ENCODE measurements at places on chromosomes 2 and 18. TPM values are rescaled to one million over a fixed set of nuclear protein-coding genes. Genes with fewer than 3 reads are reported as not detected.
A peak's percentile ranks its signal among the peaks of the same experiment; 100 is the strongest.

- no peak for DNase-seq
These were observed 29.5 kb downstream of the KIAA2012 start for GRCh38 chr2:202102425-202103000.

DNA sequence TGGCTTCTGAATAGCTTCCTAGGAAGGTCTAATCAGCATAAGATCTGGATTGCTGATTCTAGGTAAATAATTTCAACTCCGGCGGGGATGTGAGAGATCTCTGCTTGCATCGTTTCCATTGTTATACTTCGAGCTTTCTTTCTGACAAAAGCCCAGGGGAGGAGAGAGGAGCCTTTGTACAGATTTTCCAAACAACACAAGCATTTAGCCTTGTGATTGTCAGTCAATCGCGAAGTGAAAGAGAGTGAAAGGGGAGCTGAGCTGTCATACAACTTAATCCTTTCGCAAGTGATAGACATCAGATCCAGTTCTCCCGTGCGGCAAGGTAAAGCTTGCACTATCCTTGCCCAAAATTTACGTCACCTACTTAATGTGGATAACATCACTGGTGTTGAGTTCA, 26.2 kb downstream of the RALB start:
- DNase-seq = no peak

The KCNG3 gene
- polyA plus RNA-seq = not detected

The KHK gene
- polyA plus RNA-seq = 223 TPM

- DNase-seq = no peak
These were observed 290.0 kb downstream of the PHLPP1 start for GRCh38 chr18:63005306-63005705.

DNA sequence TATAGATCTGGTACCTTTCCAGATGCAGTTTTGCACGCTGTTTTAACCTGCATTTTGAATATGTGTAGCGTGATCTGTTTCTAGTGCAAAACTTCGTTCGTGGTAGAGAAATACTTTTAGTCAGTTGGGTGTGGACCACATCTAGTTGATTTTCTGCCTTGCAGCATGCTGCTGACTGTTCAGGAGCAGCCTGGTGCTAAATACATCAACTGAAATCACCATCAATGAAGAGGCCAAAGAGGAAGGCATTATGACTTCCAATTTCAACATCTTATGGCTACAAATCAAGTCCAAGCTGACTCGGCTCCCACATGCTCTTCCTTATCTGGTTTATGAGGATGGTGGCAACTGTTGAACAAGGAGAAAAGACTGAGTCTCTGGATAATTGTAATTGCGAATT, 298.5 kb downstream of the ZNF521 start:
- no peak for DNase-seq

DNA sequence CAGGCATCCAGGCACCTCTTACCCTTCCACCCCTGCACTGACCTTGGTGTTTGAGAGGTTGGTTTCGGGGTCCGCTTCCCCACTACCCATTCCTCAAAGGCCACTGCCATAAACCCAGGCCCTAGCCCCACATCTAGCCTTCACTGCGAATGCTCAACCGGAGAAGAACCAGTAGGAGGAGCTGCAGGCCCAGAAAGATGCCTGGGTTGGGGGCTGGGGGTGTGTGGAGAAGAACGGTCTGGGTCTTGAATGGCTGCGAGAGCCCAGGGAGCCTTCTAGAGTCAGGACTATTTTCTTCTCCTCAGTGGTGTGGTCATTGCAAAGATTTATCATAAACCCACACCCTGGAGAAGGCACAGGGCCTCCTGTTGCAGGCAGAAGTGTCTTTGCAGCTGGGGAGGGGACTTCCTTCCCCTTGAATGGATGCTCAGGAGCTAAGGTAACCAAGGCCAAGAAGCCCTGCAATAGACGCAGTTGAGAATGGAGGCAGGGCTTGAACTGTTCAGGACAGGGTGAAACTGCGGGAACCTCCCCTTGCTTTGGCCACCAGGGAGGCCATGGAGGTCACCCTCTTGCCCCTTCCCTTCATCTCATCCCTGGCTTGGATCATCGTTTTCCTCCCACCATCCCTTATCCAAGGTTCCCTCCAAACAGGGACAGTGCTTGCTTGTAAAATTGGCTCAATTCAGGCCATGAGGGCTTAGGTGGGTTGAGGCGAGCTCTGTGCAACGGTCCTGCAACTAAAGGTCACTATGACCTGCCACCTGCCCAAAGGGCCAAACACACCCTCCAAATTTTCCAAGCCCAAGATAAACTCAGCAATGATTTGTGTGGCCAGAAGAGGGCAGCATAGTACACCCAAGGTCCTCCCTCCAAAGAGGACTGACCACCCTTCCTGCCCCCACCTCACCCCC, 20.9 kb downstream of the THNSL2 start:
- peak; percentile 52 for DNase-seq

The CXCR1 gene
- polyA plus RNA-seq = 0.26 TPM

DNA sequence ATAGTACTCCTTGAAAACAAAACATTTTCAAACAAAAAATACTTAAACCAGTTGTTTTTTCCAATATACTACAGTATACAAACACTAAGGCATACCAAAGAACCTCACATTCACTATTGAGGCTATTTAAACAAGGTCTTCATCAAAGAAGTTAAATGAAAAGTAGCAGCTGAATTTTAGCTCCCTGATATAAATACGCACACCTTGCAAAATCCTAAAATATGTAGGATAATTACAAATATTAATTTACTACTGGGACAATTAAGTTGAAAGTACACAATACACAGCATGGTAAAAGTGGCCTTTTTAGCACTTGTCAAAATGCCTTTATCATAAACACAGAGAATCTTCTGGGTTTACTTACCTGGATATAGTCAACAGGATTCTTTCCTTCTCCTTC, 78.7 kb downstream of the CUL3 start:
- DNase-seq = no peak

The LOXL3 gene
- polyA plus RNA-seq = 0.98 TPM

DNA sequence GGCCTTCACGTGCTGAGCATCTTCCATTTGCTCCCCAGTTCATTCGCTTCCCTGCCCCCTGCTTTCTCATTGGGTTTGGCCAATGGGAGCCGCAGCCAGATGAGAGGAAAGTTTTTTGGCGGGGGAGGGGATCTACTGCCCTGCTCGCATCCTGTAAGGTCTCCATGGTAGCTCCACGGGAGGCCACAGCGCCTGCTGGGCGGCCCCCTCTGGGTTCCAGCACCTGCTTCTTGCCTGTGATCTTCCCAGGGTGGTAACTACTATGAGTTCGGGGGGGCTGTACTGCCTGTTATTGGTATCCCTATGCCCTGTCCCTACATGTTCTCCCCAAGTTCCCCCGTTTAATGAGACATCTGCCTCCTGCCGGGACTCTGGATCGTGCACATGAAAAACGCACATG, 57.2 kb downstream of the INPP5D start:
- DNase-seq = no peak

Measured in liver (tissue), 10 donors.